ENCODE measurements at places on chromosomes 6 and 20. TPM values are rescaled to one million over a fixed set of nuclear protein-coding genes. Genes with fewer than 3 reads are reported as not detected.

Gene LPIN3
- total RNA-seq: 15.3 TPM

DNA sequence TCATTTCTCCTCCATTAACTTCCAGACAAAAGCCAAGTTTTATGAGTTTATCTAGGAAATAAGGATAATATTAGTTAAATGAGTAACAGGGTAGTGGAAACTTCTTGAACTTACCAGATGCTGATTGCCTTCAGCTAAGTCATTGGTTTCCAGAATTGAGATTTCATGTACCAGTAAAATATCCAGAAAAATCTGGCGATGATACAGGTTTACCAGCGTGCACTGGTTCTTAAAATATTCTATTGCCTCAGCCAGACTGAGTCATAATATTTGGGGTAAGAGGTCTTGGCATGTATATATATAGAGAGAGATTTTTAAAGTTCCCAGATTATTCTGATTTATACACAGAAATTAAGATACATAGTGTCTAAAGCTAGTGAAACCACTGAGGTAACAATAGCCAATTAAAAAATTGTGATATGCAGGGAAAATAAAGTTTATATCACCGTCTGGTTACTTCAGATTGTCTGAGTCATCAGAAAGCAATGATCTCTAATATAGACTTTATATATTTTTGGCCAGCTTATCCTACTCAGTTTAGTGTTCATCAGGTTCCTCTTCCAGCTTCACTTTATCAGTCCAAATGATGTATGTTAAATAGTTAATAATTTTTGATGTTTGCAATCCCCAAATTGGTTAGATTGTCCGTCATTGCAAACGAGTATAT lies 39.5 kb upstream of the SDHAF4 start:
- no peak for DNase-seq

GRCh38 chr6:63565058-63565726 lies 7.1 kb upstream of the LOC128125822 start:
- no peak for DNase-seq

GRCh38 chr20:57475388-57476083 lies 49.4 kb downstream of the CTCFL start:
- no peak for DNase-seq

Gene TMEM63B
- 38.2 TPM for total RNA-seq

Data from LHCN-M2 (cell line).